Liver (tissue), 10 donors: ENCODE measurements at places on chromosomes 3 and 15.

- no peak for DNase-seq
Measured at GRCh38 chr15:39830166-39830565, 47.5 kb upstream of the FSIP1 start.

DNA sequence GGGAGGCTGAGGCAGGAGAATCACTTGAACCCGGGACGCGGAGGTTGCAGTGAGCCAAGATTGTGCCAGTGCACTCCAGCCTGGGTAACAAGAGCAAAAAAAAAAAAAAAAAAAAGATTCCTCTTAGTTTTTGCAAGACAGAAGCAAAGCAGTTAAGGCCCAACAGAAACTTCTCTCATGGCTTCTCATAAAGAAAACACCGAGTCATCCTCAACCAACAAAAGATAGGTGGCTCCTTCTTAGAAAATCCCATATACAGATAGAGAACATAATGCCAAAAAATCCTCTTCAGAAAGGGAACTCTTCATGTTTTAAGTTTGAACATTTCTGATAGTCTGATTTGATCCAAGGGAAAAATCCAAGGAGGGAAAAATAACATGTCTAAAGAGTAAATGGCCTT lies 12.5 kb upstream of the SKIL start:
- no peak for DNase-seq

DNA sequence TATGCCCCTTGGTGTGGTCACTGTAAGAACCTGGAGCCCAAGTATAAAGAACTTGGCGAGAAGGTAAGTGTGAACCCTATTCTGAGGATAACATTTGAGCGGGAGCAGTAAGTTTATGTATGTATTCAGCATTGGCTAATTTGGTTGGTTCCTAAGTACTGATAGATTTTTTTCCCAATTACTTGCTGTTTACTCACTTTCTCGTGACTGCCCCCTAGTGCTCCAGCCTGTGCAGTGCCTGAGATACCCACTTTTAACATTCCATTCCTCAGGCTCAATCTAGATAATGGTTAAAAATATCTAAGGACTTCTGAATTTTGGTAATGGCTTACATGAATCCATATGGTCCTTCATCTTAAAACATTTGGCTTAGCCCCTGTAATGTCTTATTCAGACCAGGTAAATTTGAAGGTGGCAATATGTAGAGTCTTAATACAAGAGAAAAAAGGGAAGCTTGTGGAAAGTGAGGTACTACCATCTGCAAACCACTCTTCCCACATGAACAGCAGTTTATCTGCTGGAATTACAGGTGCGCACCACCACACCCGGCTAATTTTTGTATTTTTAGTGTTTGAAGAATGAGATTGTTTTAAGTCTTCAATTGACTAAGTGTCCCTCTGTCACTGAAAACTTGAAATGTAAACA lies 7.1 kb downstream of the ELL3 start:
- peak; percentile 71 for DNase-seq

GRCh38 chr3:72446218-72447058 lies 401.8 kb downstream of the SHQ1 start:
- DNase-seq, result peak; percentile 76

DNA sequence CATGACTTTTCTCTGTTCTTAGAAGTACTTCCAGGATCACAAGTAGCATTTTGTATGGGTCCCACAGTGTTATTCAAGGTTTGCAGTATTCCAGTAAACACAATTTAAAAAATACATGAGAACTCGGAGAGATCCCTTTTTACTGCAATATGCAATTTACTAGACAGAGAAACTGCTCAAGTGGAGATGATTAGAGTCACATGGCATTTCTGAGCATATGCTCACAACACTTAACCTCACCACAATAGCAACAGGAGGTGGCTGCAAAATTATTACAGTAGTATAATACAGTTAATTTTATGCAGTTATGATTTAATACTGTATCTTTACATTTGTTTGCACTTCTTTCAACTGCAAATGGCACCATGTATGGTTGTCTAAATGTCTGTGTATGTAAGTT lies 87.5 kb downstream of the PIK3CB start:
- DNase-seq, result no peak

DNA sequence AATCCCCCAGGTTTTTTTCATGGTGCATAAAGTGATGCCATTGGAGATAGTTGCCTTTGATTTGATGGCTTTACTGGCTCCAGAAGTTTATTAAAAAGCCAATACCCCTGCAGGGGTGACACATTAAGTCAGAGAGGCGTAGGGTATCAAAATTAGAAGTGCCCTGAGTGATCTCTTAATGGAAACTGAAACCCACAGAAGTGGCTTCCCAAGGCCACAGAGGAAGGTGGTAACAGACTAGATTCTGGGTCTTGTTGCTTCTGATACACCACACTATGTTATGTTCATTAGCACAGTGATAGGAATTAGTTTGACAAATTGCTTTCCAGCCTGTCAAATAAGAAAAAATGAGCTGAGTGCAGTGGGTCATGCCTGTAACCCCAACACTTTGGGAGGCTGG lies 112.3 kb downstream of the IQCH start:
- no peak for DNase-seq

DNA sequence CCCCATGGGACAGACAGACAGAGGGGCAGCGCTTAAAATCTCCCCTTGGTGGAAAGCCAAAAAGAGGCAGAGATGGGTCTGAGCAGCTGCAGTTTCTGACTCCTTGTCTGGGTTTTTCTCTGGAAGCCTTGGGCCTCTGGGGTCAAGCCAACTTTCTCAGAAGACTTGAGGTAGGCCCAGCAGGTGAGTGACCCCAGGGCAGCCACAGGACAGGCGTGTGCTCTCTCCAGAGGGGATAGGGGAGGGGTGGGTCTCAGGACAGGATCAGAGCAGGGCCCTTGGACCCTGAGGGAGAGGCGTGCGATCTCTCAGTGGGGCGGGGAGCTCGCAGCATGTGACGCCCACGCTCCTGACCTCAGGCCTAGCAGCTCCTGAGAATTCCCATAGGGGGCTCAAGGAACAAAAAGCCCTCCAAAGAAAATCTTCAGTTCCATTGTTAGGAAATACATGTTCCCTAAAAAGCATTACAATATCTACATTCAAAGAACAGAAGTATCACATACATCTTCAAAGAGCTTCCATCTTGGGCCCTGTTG lies 34.6 kb upstream of the DUSP7 start:
- DNase-seq, result no peak

GRCh38 chr3:24756101-24756888 lies 261.6 kb upstream of the THRB start:
- no peak for DNase-seq

GRCh38 chr3:108346301-108347227 lies 50.2 kb downstream of the HHLA2 start:
- DNase-seq, result no peak

- no peak for DNase-seq
Measured at GRCh38 chr15:95712785-95713184, 617.7 kb upstream of the NR2F2 start.

DNA sequence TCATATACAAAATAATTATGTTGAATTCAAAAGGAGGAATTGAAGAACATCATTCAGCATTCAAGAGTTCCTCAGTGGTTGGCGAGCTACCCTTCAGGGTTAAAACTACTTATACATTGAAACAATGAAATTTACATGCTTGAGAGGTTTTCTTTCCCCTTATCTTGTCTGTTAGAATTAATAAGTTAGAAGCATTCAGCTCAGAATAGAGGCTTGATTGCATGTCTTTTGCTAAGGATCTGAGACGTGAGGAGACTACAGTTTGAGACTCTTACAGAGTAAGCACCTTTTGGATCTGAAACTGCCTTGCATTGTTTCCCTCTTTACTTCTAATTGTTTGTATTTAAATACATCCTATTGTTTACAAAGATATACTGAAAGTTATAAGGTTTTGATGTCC lies 157.6 kb downstream of the NSUN3 start:
- no peak for DNase-seq

DNA sequence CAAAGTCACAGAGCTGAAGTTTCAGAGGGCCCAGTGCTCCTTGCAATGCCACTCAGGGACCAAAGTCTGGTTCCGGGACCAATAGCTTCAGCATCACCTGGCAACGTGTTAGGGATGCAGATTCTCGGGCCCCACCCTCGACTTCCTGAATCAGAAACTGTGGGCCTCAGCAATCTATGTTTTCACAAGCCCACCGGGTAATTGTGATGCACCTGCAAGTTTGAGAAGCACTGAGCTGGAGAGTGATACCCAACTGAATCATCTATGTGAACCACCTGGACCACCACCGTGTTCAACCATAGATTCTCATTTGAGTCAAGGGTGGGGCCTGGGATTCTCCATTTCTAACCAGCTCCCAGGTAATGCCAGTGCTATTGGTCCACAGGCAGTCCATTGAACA lies 55.7 kb downstream of the CORO2B start:
- DNase-seq, result no peak

DNA sequence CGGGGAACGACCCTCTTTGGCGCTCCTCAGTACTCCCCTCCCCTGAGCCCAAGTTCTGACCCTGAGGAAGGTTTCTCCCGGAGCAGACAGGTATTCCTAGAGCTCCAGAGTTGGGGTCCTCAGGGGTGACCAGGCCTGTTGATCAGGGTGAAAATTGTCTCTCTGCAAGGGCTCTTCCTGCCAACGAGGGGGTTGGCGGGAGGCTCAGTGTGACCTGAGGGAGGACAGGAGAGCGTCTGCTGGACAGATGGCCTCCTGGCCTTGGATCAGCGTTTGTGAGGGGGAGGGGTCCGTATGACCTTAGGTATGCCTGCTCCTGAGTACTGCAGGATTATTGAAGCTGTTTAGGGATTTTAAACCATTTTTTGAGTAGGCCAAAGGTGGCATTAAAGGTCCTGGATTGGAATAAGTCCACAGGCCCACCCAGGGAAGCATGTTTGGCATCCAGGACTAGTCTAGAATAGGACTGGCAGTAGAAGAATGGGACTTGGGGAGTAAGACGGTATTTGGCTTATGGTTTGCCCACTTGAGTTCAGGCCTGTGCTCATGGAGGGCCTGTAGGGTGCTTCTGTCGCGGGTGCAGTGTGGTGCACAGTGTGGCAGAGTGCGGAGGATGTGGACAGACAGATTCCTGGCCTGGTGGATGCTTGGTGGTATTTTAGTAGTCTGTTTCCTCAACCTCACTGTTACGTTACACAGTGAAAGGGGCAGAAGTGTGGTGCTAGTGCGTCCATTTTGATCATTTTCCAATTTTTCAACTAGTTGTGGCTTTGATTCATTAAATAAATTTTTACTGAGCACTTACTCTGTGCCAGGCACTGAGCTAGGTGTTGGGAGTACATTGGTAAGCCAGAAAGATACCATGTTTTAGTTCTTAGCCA lies 959 bp downstream of the ZNF592 start:
- peak; percentile 64 for DNase-seq

GRCh38 chr15:63331456-63331855 lies 50.2 kb downstream of the CA12 start:
- DNase-seq, result no peak

DNA sequence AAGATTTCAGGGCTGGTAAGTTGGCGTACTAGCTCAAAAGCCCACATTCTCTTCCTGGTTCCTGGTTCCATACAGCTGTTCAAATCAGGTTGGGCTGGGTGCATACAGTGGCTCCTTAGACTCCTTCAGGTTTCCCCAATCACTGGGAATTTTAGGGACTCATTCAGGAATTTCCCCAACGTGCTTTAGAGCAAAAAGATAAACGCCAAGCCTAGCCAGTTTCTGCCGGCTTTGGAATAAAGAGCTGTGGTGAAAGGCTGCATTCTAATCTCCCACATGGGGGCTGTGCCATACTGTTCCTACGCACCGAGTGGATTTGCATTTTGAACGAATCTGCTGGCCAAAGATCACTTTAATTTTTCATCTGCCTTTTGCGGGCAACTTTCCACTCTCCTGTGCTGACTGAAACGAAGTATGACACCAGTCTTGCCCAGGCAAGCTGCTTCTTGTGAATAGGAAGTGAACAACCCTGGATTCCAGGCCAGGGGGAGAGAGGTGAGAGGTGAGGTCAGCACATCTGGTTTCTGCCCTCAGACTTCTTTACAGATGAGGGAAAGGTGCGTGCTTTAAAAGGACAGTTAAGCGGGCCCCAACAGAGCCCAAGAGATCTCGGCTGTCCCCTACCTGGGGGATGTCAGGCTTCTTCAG lies 184.2 kb upstream of the PDZRN3 start:
- no peak for DNase-seq

GRCh38 chr3:193795062-193795690 lies 202.2 kb downstream of the OPA1 start:
- DNase-seq, result no peak

- no peak for DNase-seq
Measured at GRCh38 chr3:55174747-55175146, 246.9 kb upstream of the LRTM1 start.

DNA sequence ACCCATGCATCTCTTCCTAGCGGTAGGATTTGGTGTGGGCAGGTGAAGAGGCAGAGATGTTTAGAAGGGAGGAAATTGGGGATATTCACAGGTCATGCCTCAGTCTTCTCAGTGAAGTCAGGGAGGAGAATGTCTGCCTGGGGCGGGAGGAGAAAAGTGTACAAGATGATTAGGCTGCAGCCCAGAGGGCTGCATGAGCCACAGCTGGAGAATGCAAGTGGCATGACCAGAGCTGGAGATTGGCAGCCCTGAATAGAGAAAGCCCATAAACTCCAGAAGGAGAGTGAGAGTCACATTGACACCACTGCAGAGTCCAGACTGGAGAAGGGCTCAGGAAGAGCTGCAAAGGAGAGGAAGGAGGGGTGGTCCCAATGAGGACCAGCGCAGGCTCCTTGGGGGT lies 22.6 kb downstream of the PDHB start:
- no peak for DNase-seq

DNA sequence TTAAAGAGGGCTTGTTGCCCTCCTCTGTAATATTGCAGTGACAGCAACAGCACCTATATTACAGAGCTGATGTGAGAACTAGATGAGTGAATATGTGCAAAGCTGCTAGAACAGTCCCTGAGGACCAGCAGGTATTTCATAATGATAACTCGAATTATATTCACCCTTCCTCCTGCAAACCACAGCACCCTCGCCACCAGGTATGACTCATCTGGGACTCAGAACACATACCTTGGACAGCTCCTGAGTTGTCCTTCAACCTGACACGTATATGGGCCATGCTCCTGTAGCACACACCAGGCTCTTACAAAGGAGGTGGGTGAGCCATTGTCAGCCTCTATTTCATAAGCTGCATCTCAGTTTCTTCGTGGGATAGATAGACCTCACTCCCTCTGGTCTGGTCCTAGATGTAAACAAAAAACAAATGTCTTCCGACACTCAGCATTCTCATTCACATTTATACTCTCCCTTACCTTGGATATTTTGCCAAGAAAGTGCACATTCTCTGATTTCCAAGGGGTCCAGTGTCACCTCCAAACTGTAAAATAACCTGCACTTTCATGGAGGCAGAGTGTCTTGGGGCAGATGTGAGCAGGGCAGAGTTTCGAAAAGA lies 124.5 kb downstream of the TLE3 start:
- DNase-seq, result no peak

- no peak for DNase-seq
Measured at GRCh38 chr3:69204315-69204957, 82.0 kb upstream of the LMOD3 start.

DNA sequence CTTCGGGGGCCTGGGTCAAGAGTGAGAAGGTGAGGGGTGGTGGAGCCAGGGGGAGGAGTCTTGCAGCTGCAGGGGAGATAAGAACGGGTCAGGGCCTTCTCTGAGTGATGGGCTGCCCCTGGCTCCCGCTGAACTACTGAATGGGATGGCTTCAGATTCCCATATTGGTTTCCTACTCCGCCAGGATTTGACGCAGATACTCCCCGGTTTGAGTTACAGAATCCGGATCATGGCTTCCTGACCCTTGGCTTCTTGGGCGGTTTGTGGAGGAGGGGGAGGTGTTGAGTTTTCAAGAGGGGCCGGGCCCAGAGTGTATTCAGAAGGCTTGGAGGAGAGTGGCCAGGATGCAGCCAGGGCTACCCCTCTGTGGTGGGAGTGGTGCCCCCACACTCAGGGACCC lies 119.9 kb upstream of the ATP2B2 start:
- no peak for DNase-seq

GRCh38 chr3:38579551-38580449 lies 69.7 kb downstream of the SCN5A start:
- peak; percentile 26 for DNase-seq
